ENCODE measurements at places on chromosomes 6 and 20. TPM values are rescaled to one million over a fixed set of nuclear protein-coding genes. Genes with fewer than 3 reads are reported as not detected.

Gene EGFL8
- 0.96 TPM for total RNA-seq

Gene OR2B2
- total RNA-seq = not detected

Gene SYTL3
- 1.3 TPM for total RNA-seq

Gene SSTR4
- total RNA-seq = not detected

Gene CENPB
- 94.7 TPM for total RNA-seq
